Suppressor macrophage treated with lipopolysaccharide for 1 hour (primary cell): ENCODE measurements at places on chromosomes 16 and 17.

- DNase-seq, result no peak
These were observed 10.4 kb upstream of the HERPUD1 start for GRCh38 chr16:56921571-56921970.

- DNase-seq, result peak; percentile 92
These were observed 2.0 kb downstream of the ZNF771 start for GRCh38 chr16:30409125-30410060.

DNA sequence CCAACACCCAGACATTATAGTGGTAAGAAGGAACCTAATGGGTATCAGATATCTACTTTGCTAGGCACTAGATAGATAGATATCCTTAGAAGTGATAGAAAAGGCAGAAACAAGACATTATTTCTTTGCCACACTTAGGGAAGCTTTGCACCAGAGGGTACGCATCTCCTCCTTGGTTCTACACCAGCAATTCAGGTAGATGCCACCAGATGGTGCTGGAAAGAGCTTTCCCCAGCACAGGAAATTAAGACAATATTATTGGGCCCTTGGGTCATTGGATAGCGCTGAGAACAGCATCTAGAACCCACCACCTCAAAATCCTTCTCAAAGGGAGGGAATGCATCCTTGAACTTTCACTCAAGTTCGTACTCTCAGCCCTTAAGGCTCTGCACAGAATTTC, 173.8 kb upstream of the CCL2 start:
- peak; percentile 17 for DNase-seq

DNA sequence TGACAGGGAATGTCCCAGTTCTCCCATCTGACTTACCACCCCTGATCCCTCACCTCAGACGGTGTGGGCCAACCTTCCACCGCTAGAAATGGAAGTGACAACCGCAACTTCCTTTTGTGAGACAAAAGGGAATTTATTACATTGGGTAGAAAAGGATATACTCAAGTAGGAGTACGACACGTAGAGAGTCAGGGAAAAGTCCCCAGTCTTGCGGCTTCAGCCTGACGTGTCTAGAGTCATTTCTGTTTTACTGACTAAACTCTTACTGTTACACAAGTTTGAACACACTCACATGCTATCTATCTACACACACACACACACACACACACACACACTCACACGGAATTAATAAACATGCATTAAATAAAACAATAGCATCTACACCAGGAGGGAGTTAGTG, 178.9 kb downstream of the COPRS start:
- peak; percentile 99 for DNase-seq

- no peak for DNase-seq
These were observed 8.4 kb upstream of the CLDN9 start for GRCh38 chr16:3004319-3004718.

GRCh38 chr17:71099003-71099714, 929.8 kb downstream of the KCNJ2 start:
- DNase-seq, result no peak

DNA sequence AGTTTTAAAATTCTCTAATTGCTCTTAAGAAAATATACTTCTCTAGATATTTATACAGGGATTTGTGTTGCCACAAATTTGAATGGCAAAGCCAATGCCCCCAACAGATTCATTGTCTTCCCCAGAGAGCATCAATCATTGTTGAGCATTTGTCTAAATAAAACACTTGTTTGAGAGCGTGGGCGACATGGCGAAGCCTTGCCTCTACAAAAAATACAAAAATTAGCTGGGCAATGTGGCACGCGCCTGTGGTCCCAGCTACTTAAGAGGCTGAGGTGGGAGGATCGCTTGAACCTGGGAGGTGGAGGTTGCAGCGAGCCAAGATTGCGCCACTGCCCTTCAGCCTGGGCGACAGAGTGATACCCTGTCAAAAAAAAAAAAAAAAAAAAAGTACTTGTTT, 13.4 kb upstream of the SRSF1 start:
- no peak for DNase-seq

- no peak for DNase-seq
These were observed 9.0 kb upstream of the WSB1 start for GRCh38 chr17:27284811-27285415.

DNA sequence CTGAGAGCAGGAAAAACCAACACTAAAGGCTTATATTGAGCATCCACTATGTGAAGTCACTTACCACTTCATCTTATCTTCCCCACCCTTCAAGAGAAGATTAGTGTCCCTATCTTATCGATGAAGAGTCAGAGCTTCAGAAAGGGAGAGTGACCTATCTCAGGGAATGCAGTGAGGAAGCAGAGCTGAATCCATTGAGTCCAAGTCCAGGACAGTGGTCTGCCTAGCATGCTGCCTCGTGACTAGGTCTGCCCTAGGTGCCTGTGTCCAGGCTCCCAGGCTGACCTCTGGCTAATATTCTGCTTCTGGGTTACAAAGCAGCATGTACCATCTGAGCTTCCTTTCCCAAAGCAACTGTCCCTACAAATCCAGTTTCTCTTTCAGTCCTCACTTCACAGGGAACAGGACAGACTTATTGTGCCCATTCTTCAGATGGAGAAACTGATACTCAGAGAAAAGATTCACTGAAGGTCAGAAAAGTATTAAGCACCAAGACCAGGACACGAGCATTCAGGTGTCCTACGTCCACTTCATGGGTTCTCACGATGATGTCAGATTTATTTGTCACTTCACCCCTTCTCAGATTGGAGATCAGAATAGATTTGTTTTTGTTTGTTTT, 13.3 kb upstream of the FZD2 start:
- DNase-seq, result no peak

- DNase-seq, result no peak
These were observed 23.1 kb upstream of the PHF12 start for GRCh38 chr17:28974451-28974850.

- DNase-seq, result peak; percentile 37
These were observed 33.9 kb upstream of the SNN start for GRCh38 chr16:11634312-11634711.

GRCh38 chr16:30340621-30341020, 14.5 kb downstream of the CD2BP2 start:
- DNase-seq, result no peak
